ENCODE measurements at places on chromosomes 7 and 10.

- no peak for DNase-seq
Measured at GRCh38 chr10:44325157-44325556, 59.7 kb downstream of the CXCL12 start.

- no peak for DNase-seq
Measured at GRCh38 chr7:106767078-106767477, 98.0 kb upstream of the PIK3CG start.

GRCh38 chr10:83553366-83553765 lies 585.9 kb upstream of the GHITM start:
- no peak for DNase-seq

- DNase-seq, result no peak
Measured at GRCh38 chr7:37225285-37225969, 223.2 kb downstream of the ELMO1 start.

GRCh38 chr10:22573820-22574569 lies 140.4 kb downstream of the PIP4K2A start:
- no peak for DNase-seq

- DNase-seq, result no peak
Measured at GRCh38 chr7:137454767-137455166, 111.2 kb upstream of the PTN start.

DNA sequence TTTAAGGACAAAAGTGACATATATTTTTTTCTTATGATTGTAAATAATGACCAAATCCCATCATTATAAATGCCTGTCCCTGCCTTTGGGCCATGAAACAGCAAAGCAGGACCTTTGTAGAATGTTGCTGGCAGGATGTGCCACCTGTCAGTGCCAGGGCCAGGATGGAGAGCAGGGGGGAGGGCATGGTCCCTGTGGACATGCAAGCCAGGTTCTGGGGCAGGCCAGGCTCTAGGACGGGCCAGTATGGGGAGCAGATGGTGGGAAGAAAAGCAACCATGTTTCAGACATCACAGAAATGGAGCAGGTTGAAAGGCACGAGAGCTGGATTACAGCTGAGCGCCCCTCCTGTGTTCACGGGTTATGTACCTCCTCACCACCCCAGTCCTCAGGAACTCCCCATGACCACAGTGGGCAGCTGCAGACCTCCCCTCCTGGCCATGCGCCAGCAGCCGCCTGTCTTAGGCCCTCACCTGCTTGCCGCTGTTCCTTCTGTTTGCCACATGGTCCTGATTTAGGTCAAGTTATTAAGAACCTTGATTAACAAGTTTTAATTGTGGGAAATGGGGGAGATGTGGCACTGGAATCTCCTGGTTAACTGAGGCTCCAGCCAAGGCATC lies 210.4 kb downstream of the PAXIP1 start:
- DNase-seq, result no peak

- DNase-seq, result no peak
Measured at GRCh38 chr10:13773043-13773442, 186.3 kb downstream of the PRPF18 start.

DNA sequence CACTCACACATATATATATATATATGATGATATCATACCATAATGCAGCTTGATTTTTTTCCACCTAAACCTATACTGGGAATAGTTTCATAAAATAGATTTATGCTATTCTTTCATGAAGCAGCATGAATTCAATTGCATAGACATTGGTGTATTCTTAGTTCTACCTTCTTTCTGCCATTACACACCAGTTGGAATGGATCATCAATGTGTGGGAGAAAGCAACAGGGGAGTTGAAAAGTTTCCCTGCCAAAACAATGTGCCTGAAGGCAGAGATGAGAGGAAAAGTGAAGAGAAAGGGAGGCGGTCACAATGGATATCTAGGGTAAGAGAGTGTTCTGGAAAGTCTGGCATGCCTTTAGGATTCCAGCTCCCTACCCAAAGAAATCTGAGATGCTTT lies 25.2 kb upstream of the ACSL5 start:
- no peak for DNase-seq

DNA sequence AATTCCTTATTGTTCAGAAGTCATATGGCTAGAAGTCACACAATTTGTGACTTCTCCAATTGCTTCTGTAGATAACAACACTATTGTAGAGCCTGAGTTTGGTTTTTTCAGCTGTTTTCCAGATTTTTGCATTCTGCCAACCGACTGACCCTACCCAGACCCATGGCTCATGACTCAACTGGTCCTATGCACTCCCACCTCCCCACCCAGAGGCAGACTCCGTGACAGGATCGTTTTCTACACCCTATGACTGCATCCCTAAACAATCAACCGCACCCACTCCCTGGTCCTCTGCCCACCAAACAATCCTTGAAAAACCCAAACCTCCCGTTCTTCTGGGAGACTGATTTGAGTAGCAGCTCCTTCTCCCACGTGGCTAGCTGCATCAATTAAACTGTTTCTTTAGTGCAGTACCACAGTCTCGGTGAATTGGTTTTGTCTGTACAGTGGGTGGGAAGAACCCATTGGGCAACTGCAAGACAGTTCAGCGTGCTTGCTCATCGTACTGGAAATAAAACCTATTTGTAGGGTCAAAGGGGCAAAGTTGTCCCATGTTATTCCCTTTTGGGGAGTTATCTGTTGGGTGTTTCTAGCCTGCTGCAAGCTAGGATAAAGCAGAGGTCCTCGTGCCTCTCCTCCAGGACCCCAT lies 150.3 kb upstream of the FAM20C start:
- no peak for DNase-seq

- no peak for DNase-seq
Measured at GRCh38 chr10:24435374-24435773, 226.4 kb downstream of the KIAA1217 start.

DNA sequence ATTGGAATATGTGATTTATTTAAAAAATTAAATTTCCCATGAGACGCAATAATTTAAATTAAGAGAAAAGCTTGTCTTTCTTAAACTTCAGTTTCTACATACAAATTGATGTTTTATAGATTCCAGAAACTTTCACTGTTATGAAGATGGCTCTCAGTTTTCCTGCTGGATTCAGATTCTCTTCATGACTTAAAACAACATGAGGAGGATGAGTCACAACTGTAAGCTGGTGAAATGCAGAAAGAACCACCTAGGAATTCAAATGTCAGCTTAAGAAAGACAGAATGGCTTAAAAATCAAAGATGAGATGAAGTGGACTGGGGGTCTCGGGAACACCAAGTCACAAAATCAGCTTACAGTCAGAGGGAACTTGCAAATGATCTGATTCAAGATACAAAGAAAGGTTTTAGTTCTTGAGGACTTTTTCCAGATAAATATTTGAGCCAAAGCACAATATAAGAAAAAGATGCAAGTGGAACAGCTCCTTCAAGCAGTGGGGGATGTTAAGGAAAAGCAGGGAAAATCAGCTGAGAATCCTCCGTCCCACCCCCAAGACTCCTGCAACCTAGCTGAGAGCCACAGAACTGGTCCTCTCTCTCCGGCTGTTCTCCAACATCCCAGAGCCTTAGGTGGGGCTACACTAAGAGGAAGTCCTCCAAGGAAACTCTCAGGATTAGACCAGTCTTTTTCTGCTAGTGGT lies 279.8 kb downstream of the KCNMA1 start:
- no peak for DNase-seq

- DNase-seq, result no peak
Measured at GRCh38 chr7:111736552-111736874, 174.2 kb upstream of the IMMP2L start.

DNA sequence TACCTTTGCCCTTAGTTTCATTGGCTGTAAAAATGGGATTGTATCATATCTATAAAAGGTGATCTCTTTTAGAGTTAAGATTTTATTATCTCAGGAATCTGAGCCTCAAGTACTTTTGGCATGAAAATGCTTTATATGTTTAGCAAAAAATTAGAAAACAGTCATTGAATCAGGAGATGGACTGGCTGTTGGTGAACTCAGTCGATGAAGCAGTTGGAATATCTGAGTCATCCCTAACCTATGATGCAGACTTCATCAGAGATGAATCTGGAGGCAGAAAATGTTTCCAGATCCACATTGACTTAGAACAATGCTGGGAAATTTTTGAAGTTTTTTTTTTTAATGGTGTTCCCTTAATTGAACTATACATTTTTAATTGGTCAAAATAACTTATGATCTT lies 228.5 kb downstream of the SLC25A13 start:
- DNase-seq, result no peak

GRCh38 chr10:106513352-106513771 lies 651.1 kb downstream of the SORCS1 start:
- no peak for DNase-seq

GRCh38 chr7:94301024-94301586 lies 93.6 kb upstream of the COL1A2 start:
- DNase-seq, result no peak

- DNase-seq, result no peak
Measured at GRCh38 chr10:126511917-126512479, 123.7 kb upstream of the ADAM12 start.

DNA sequence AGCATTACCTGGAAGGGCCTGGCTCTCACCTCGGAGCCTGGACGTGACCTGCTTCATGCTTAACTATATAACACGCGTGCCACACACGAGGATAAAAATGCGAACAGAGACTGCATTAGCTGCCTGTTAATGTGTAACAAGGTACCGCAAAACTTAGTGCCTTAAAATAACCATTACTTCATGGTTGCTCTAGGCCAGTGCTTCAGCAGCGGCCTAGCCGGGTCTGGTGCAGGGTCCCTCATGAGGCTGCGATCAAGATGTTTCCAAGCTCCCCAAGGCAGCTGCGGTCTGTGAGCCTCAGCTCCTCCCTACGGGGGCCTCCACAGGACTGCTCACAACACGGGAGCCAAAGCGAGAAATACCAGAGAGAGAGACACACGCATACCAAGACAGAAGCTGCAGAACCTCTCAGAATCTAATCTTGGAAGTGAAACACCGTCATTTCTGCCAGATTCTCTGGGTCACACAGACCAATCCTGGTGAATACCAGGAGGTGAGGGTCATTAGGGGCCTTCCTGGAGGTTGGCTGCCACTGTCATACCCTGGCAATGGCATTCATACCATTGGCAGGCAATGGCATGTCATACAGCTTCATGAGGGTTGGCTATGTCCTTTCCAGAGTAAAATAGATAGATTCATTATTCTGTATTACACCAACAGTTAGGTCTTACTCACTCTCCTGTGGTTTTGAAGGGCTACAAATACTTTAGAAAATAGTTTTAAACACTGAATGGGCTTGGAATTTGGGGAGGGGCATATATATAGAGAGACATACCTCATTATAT lies 94.5 kb downstream of the HIPK2 start:
- no peak for DNase-seq

GRCh38 chr7:39490296-39490695 lies 75.9 kb upstream of the YAE1 start:
- DNase-seq, result no peak

DNA sequence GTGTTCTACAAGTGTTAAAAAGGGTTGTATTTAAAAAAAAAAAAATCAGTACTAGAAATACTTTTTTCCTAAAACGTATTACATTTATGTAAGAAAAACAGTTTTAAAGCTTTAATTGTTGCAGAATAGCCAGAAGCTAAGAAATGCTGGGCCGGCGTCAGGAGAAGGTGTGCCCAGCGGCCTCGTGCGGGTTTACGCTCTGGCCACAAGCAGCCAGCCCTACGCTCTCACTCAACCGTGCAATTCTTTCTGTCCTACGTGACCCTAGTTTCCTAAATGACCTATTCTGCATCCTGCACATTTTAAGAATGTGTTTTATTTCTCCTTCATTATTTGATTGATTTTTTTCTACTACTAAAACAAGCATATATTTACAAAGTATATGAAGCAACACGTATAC lies 279.7 kb upstream of the KLF14 start:
- DNase-seq, result no peak

DNA sequence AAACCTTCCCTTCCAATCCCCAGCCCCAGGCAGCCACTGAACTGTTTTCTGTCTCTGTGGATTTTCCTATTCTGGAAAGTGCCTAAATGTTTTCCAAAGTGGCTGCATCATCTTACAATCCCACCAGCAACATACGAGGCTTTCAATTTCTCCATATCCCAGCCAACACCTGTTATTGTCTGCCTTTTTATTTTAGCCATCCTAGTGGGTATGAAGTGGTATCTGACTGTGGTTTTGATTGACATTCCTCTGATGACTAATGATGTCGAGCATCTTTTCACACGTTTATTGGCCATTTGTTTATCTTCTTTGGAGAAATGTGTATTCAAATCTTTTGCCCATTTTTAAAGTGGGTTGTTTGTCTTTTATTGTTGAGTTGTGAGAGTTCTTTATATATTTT lies 6.2 kb upstream of the SMC3 start:
- DNase-seq, result no peak

DNA sequence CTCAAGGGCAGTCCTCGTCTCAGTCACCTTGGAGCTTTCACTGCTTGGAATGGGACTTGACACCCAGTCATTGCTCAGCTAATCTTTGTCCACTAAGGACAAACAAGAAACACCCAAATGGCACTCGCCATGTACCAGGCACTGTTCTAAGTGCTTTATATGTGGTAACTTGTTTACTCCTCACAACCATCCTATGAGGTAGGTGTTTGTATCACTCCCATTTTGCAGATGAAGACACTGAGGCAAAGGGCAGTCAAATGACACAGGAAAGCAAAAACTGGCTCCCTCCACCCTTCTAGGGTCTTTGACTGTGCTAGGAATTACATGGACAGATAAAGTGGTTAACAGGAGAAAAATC lies 24.7 kb downstream of the DNAJB12 start:
- DNase-seq, result no peak

DNA sequence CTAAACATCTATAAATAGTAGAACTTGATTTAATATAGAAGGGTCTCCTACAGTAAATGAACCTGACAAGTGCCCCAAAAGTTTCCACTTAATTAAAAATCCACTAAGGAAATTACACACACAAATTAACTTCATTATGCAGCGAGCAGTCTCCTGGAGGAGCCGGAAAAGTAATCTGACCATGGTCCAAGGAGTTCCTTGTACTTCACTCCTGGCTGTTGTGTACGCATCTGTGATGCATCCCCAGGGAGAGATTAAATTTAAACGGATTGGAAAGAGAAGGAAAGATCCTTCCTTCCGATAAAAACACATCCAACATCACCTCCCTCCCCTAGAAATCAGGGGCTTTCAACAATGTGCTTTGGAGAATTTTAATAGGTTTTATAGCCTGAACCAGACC lies 85.5 kb downstream of the PARD3 start:
- DNase-seq, result no peak

All from spleen (tissue), 13 donors.